Activated CD4-positive, alpha-beta T cell treated with anti-CD3 and anti-CD28 coated beads, Interleukin-2, Interleukin-6, amounts not matched to agents 100 ng/mL and 50 ng/mL, durations not matched to agents 16 hours and 8 hours (primary cell): ENCODE measurements at places on chromosomes 1 and 21.

GRCh38 chr1:151935894-151936602 is 26.7 kb upstream of the THEM4 start:
- no peak for DNase-seq

DNA sequence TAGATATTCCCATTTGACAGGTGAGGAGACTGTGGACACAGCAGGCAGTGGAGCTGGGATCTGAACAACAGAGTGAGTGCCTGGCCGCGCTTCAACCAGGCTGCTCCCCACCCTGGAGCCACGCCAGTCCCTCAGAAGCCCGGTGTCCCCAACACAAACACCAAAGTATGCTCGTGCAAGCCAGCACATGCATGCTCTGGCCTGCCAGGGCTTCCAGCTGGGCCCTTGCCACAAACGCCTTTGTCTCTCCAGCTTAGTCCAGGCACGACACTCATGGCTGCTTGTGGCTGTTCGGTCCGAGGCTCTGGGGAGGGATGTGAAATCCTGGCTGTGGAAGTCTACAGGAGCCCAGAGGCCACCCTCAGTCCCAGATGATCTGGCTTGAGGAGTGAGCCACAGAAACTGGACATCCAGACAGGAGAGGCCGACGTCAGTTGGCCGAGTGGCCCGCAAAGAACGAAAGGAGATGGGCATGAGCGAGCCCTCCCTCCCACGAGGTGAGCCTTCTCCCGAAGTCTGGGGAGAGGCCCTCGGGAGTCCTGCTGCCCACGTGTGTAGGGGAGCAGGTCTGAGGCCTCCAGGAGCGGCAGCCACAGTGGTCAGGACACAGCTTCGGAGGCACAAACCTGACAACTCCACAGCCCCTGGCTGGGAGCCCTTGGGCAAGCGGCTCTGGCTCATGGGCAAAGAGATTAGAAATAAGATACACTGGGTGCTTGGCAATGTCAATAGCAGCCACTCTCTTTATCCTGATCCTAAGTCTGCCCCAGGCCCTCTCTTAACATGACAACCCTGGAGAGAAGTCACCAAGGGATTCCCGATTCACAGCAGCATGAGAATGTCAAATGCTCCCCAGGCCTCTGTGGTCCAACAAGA is 117.1 kb upstream of the IFFO2 start:
- no peak for DNase-seq

DNA sequence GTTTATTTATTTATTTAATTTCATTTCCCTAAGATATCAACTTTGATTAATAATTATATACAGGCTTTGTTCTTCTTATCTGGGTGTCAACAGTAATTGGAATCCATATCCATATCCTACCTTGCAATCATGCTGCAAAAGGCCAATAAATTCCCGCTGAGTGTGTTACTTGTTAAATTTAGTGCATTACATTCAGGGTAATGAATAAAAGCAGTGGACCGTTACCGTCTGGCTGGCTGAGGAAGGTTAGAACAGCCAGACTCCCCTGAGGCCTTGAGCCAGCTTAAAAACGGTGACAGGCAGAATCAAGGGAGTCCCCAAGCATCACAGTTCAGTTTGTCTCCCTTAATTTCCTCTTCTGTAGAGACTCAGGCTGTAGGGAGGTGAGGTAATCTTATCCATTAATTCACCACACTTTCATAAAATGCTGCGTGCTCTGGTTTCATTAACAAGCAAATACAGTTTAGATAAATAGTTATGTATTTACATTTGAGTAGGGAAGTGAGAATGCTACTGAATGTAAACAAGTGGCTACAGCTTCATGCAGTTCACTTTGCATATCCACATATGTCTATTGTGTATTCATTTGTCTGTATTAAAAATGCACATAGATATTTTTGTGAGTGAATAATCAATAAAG is 888.2 kb upstream of the CXADR start:
- no peak for DNase-seq

DNA sequence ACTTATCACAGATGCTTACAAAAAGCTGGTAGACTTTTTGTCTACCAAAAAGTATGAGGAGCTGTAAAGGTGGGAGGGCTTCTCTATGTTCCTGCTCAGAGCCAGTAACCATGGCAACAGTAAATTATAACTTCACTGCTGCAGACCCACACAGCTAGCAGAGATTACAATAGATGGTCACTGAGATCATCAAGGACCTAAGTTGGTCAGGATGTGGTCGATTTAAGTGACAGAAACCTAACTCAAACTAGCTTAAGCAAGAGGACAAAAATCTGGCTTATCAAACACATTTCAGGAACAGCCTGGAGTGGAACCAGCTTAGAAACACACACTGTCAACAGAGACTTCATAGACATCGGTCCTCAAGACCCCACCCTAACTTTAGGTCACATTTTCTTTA is 113.4 kb upstream of the ATP1A1 start:
- DNase-seq: peak; percentile 4

- DNase-seq: no peak
Measured at GRCh38 chr1:57910782-57911181, 486.9 kb upstream of the DAB1 start.

GRCh38 chr1:153922076-153922971 is 448 bp downstream of the GATAD2B start:
- peak; percentile 84 for DNase-seq

- DNase-seq: no peak
Measured at GRCh38 chr1:46363121-46363520, 22.5 kb downstream of the NSUN4 start.

DNA sequence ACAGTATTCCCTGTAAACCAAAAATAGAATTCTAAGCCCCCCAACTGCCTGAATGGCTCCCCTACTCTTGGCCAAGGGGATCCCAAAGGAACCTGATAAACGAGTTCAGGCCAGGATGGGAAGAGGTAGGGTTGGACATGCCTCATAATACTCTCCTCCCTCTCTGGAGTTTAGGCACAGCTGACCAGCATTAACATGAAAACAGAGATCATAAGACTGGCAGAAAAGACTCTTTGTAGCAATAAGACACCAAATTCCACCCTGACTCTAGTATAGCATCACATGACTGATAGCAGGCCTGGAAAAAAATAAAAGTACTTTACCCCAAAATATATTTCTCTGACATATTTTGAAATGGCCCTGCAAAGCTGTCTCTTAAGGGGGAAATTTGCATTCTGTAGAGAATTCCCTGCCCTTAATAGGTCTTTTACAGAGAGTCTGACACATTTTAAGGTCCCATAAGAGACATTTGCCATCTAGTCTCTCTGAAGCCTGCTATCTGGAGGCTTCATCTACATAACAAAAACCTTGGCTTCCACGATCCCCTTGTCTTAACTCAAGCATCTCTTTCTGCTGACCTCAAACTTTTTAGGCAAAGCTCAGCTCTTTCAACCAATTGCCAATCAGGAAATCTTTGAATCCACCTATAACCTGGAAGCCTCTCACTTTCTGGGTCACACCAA is 55.9 kb downstream of the SIK1 start:
- no peak for DNase-seq

DNA sequence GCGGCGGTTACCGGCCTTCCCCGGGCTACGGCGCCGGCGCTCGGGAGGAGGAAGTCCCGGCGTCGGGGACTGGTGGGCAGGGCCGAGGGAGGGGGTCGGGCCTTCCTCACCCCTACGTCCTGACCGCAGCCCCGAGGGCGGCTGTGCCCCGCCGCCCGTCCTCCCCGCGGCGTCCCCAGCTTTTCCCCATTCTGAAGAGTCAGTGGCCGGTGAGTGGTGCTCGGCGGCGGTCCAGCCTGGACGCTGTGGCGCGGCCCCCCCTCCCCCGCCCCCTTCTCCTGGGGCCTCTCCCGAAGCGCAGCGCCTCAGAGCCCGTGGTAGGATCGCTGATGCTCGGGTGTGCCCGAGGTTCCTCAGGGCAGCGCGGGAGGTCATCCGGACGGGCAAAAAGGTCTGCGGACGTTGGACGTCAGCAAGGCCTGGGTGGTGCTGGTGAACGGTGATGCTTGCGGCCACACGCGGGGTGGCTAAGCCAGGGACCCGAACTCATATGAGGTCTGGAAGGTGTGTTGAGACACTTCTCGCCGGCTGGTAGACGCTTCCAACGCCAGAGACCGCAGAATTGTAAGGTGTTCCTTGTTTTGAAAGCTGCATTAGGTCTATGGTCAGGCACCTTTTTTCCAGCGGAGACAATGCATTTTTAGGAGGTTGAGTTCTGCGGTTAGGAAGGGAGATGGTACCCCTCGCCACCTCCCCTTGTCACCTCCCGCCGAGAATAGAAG is 725 bp downstream of the SLC25A33 start:
- DNase-seq: peak; percentile 60

DNA sequence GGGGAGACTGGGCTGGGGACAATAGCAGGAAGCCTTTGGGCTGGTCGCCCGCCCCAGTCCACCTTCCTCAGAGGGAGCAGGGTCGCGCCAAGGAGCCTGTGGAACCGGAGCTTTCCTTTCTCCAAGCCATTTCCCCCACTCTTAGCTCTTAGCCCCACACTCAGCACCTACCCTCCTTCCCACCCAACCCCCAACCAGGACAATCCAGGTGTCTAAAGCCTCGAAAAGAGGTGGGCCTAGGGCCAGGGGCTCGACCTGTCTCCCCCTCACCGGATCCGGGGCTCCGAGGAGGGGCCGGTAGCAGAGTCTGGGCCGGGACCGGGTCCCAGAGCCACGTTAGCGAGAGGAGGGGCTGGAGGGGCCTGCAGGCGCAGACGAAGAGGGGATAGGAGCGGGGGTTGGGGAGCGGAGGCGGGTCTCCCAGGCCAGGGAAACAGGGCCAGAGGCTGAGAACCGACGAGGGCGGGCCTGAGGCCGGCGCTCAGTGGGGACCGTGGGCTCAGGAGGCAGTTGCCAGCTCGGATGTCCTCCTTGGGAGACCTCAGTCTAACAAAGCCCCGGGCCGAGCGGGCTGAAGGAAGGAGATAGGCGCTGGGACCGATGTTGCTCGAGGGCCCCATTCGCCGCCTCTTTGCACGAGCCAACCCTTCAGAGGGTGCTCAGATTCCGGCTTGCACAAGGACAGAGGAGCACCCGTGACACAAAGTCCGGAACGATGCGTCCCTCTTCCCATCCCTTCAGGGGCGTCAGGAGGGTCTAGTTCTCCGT is 943 bp downstream of the SEMA6C start:
- DNase-seq: no peak

DNA sequence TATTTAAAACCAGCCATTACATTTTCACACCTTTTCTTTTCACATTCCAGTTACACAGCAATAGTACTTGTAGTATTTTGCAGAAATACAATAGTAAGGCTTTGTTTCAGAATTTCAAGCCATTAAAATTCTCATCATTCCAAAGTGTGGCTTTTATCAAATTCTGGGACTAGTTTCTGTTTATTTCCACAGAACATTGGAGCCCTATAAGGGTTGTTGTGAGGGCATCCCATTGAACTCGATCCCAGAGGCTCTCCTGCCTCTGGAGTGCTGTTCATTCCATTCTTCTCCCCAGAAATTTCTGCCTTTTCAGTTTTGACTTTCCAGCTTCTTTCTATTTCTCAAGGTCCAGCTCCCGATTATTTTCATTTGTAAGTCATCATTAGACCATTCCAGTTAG is 645.5 kb downstream of the ADGRL2 start:
- DNase-seq: no peak

DNA sequence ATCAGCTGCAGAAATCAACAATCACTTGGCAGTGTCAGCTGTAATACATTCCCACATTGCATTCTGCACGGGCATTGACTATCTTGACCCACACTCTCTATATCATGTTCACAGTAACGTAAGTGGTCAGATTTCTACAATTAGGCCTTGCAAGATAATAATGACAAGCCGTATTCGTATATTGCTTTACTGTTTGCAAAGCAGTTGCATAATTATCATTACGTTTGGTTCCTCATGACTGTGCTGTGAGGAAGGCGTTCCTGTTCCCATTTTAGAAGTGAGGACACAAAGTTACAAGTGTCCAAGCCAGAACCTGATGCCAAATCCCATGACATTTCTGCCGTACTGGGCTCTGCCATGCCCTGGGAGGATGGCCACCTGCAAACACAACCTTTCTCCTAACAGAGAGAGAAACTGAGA is 53.5 kb upstream of the TARBP1 start:
- no peak for DNase-seq

GRCh38 chr1:62800825-62801306 is 16.9 kb downstream of the ATG4C start:
- DNase-seq: peak; percentile 18

DNA sequence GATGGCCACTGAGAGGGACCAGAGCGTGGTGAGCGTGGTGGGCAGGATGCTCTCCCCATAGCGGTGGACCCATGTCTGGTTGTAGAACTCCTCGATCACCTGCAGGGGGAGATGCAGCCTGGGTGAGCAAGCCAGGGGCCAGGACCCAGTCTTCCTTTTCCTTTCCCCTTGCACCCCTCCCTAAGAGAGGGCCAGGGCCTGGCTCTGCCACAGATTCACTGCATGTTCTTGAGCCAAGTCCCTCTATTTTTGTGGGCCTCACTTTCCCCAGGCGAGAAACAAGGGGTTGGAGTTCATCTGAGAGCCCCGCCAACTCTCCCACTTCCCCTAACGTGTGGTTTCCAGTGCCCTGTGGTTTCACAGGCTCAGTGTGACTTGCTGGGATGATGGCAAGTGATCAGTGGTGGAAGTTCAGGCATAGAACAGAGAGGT is 27.5 kb downstream of the SLC2A1 start:
- peak; percentile 82 for DNase-seq

GRCh38 chr1:65832296-65832695 is 39.6 kb downstream of the PDE4B start:
- no peak for DNase-seq

GRCh38 chr1:178093951-178094738 is at the start of gene RASAL2:
RASAL2 (plus strand) TSS chr1:178094104; CDS start chr1:178094493, 389 bp downstream.
- no peak for DNase-seq

DNA sequence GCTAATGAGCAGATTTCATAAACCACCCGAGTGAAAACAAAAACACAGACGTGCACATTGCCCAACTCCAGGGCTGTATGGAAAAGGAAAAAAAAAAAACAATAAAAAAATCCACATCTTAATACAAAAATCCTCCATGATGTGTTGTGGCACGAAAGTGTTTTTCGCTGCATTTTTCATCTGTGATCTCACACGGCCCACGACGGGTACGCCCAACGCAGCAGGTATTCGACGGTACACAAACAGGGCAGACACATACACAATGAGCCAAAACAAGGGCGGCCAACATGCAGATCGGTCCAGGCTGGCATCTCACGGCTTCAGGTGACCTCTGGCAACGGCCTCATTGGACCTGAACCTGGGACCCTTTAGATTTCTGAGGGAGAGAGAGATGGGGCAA is 31.1 kb downstream of the CASZ1 start:
- DNase-seq: no peak

- no peak for DNase-seq
Measured at GRCh38 chr1:15188678-15189077, 35.1 kb downstream of the TMEM51 start.

GRCh38 chr1:245416781-245417180 is 262.0 kb downstream of the KIF26B start:
- DNase-seq: no peak

GRCh38 chr1:65150583-65151263 is 2.7 kb downstream of the AK4 start:
- no peak for DNase-seq

GRCh38 chr21:41899426-41900202 is 20.5 kb upstream of the PRDM15 start:
- peak; percentile 72 for DNase-seq

GRCh38 chr1:230899841-230900251 is 31.5 kb upstream of the C1orf198 start:
- no peak for DNase-seq
